ENCODE measurements at places on chromosomes 2 and 18. TPM values are rescaled to one million over a fixed set of nuclear protein-coding genes. Genes with fewer than 3 reads are reported as not detected.

Gene CRYGD
- not detected for polyA plus RNA-seq

Gene CCDC102B
- polyA plus RNA-seq = 8.5 TPM

Gene CYTIP
- 2.2 TPM for polyA plus RNA-seq

Gene MROH2A
- not detected for polyA plus RNA-seq

Gene SELENOI
- 24.5 TPM for polyA plus RNA-seq

Gene UGT1A6
- 5.4 TPM for polyA plus RNA-seq

Gene PLB1
- 0.78 TPM for polyA plus RNA-seq

Gene MOCOS
- polyA plus RNA-seq = 0.65 TPM

Gene RUFY4
- polyA plus RNA-seq = 0.37 TPM

Gene REG3G
- polyA plus RNA-seq = not detected

Gene RESP18
- polyA plus RNA-seq = not detected

Gene TRABD2A
- polyA plus RNA-seq = 0.70 TPM

All from left renal pelvis (tissue), 4 donors.